ENCODE measurements at places on chromosomes 7 and 10.

GRCh38 chr7:101952355-101953247 lies 135.2 kb downstream of the CUX1 start:
- DNase-seq = peak; percentile 73

DNA sequence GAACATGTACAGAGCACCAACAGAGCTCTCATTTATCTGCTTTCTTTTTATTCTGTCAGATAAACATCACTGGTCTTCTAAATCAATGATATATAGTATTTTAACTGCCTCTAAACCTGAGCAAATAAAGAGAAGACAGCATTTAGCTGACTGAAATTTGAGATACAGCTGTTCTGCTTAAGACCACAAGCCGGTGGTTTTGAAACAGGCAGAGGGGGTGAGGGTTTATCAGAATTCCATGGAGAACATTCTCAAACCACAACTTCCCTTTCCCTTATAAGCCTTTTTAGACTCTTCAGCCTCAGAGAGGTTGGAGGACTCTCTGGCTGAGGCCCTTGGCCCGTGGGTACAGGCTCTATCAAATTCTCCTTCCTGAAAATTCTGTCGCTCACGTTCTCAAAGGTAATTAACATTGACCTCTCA lies 87.4 kb upstream of the RSU1 start:
- no peak for DNase-seq

DNA sequence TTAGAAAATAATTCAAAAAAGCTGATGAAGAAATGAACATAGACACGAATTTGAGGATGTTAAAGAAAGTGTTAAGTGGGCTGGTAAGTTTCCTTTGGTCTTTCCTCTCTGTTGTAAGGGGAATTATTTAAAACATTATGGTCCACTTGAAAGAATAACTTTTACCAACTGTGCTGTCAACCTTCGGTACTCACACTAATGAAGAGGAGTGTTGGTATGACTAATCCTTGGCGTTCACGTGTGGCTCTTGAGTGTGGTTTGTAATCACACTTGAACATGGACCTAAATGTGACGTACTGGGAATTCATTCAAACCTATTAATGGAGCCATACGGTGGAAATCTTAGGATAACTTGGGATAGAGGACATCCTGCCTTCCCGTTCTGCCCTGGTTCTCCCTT lies 41.3 kb downstream of the TBXAS1 start:
- no peak for DNase-seq

DNA sequence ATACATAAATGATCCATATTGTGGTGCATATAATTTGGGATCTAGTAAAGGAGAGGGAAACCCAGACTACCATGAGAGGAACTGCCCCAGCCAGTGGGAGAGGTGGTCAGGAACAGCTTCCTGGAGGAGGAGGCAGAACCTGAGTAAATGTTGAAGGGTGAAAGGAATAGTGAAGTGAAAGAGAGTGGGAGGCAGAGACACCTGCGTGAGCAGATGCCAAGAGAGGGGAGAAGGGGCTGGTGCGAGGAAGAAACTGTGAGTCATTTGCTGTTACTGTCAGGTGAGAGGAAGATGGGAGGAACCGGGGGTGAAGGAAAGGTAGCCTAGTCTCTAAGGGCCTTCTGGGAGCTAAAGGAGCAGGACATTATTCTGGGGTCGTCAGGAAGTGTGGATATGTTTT lies 294.8 kb downstream of the GRID1 start:
- DNase-seq = no peak

DNA sequence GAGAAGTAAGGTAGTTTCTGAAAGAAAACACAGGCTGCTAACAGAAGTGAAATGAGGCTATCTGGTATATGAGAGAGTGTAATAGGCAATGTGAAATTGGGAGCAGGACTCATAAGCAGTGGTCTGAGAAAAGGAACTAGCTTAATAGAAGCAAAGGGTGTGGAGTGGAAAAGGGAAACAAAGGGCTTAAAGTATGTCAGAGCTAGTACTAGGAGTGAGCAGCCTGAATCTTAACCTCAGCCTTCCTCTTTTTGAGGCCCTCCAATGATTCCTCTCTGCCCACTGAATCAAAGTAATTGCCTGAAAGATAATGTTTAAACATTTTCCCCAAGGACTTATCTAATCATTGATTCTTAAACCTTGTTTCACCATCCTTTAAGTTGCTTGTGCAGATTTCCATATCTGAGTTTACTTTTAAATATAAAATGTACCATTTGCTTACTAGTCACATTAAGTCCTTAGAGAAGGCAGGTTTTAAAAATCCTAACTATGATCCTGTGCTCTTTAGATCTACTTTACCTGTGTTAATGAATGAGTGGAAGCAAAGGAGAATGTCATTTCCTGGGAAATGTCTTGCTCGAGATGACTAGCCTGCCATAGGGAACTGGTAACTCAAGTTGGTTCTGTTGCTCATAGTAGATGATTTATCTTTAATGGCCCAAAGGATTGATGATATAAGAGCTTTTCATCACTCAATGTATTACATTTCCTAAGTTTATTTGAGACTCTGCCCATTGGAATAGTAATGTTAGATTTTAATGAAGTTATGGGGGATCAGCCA lies 155.0 kb downstream of the SKAP2 start:
- no peak for DNase-seq

- DNase-seq = no peak
These were observed 10.0 kb upstream of the SFRP5 start for GRCh38 chr10:97781618-97782331.

- no peak for DNase-seq
These were observed 25.1 kb downstream of the SGPL1 start for GRCh38 chr10:70840836-70841235.

GRCh38 chr10:43923328-43923727 lies 274.6 kb upstream of the ZNF32 start:
- no peak for DNase-seq

GRCh38 chr7:121985476-121986030 lies 112.6 kb downstream of the PTPRZ1 start:
- DNase-seq = no peak

DNA sequence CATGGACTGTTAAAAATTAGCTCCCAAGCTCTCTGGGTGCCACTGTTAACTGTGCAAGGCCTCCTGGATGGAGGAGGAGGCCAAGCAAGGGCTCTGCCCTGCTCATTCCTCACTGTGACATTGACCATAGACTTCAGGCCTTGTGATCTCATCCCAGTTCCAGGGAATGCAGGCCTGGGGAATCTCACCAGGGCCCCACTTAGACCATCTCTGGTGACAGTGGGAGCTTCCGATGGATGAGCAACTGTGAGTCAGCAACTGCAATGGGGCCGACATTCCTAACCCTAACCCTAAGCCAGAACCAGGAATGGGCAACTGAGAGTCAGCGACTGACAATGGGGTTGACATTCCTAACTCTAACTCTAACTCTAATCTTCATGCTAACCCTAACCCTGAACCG lies 50.4 kb upstream of the MSMB start:
- no peak for DNase-seq

DNA sequence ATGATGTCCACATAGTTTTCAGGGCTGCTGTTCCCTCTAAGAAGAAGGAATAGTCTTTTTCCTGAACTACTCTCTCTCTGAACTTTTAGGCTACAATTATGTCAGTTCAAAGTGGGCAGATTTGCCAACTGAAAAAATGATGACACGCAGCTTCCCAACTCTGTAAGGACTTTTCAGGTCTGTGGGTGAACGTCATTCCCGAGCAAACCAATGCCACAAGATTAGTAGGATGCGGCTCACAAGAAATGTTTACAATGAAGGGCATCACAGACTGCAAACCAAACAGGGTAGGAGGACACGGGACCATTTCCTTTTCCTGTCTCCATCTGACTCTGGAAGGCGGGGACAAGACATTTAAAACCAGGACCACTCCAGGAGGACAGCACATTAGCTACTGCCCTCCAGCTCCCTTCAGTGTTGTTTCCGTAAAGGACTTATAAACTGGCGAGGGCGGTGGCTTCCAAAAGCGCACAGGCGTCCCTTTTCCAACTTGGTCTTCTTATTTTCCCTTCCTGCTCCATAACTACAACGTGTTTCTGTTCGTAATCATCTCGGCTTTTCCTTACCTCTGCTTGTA lies 539 bp upstream of the MKLN1 start:
- peak; percentile 67 for DNase-seq

All from AG08396 (cell line).